ENCODE measurements at places on chromosomes 16 and 17. TPM values are rescaled to one million over a fixed set of nuclear protein-coding genes. Genes with fewer than 3 reads are reported as not detected.

Gene VTN
- 7.5 TPM for total RNA-seq

Gene GLP2R
- not detected for total RNA-seq

Gene DHRS7C
- not detected for total RNA-seq

Gene RASD1
- total RNA-seq: 293 TPM

Gene CD79B
- not detected for total RNA-seq
